ENCODE measurements at places on chromosomes 5 and 9. TPM values are rescaled to one million over a fixed set of nuclear protein-coding genes. Genes with fewer than 3 reads are reported as not detected.

Gene ADAMTSL1
- total RNA-seq: not detected

Gene PTGS1
- total RNA-seq: 0.08 TPM

Gene AQP7
- not detected for total RNA-seq

Gene DMAC1
- 65.3 TPM for total RNA-seq

Gene HMGXB3
- total RNA-seq: 41.4 TPM

Gene SAPCD2
- 16.5 TPM for total RNA-seq

Gene CLIC3
- not detected for total RNA-seq

Gene PCDHB15
- not detected for total RNA-seq

Gene GPR150
- 0.44 TPM for total RNA-seq

Gene OSTF1
- total RNA-seq: 72.4 TPM

Gene AKNA
- 107 TPM for total RNA-seq

Gene COL15A1
- total RNA-seq: 0.02 TPM

Gene CARTPT
- not detected for total RNA-seq

Gene FCN2
- total RNA-seq: not detected

Gene OR13C9
- total RNA-seq: not detected

Gene KIAA0825
- 1.3 TPM for total RNA-seq

Gene TAS2R1
- total RNA-seq: not detected

Gene GHR
- total RNA-seq: not detected

Gene DND1
- total RNA-seq: 3.2 TPM

Gene EGFL7
- total RNA-seq: 0.70 TPM

Gene GLRA1
- not detected for total RNA-seq

Gene EIF4E1B
- total RNA-seq: not detected

Gene RASEF
- total RNA-seq: not detected

Gene BTNL3
- total RNA-seq: not detected

Measured in activated CD8-positive, alpha-beta memory T cell treated with anti-CD3 and anti-CD28 coated beads for 36 hours (primary cell).